ENCODE measurements at places on chromosomes 16 and 17. TPM values are rescaled to one million over a fixed set of nuclear protein-coding genes. Genes with fewer than 3 reads are reported as not detected.

The CNGB1 gene
- not detected for total RNA-seq

The MSI2 gene
- total RNA-seq: 56.5 TPM

The DRC7 gene
- total RNA-seq: not detected

The MC1R gene
- 1.6 TPM for total RNA-seq

The E4F1 gene
- total RNA-seq: 25.6 TPM

The SPN gene
- total RNA-seq: 145 TPM

The C17orf50 gene
- total RNA-seq: not detected

The PYY gene
- total RNA-seq: not detected

The SMIM36 gene
- not detected for total RNA-seq

The DBNDD1 gene
- 0.11 TPM for total RNA-seq

The HSPB9 gene
- total RNA-seq: not detected

The TBC1D3E gene
- not detected for total RNA-seq

The PALB2 gene
- 29.8 TPM for total RNA-seq

The CAVIN1 gene
- total RNA-seq: 0.78 TPM

The EXOC3L1 gene
- total RNA-seq: 0.19 TPM

The C16orf54 gene
- total RNA-seq: 23.6 TPM

The SECTM1 gene
- total RNA-seq: 0.80 TPM

The RND2 gene
- 0.06 TPM for total RNA-seq

The NME3 gene
- total RNA-seq: 27.0 TPM

The KRT32 gene
- not detected for total RNA-seq

The WDR90 gene
- total RNA-seq: 89.6 TPM

The CD300H gene
- not detected for total RNA-seq

The TP53TG3B gene
- total RNA-seq: not detected

The AANAT gene
- not detected for total RNA-seq

The DHRS7C gene
- not detected for total RNA-seq

The TMEM220 gene
- total RNA-seq: 0.90 TPM

The HID1 gene
- 1.9 TPM for total RNA-seq

The PRAC1 gene
- total RNA-seq: not detected

The P3H4 gene
- total RNA-seq: 3.7 TPM

The KRT40 gene
- not detected for total RNA-seq

The CCL17 gene
- 5.3 TPM for total RNA-seq

The KRTAP2-2 gene
- total RNA-seq: not detected

The DLX3 gene
- 0.13 TPM for total RNA-seq

The TEX14 gene
- 0.25 TPM for total RNA-seq

The MPV17L gene
- 0.15 TPM for total RNA-seq

The RASD1 gene
- 0.61 TPM for total RNA-seq

The PRSS36 gene
- 0.31 TPM for total RNA-seq

The VWA3A gene
- total RNA-seq: 0.08 TPM

The TP53TG3 gene
- not detected for total RNA-seq

The ZC3H7A gene
- total RNA-seq: 52.0 TPM

The RAP1GAP2 gene
- total RNA-seq: 0.52 TPM

The SLC38A8 gene
- not detected for total RNA-seq

The OTOP3 gene
- not detected for total RNA-seq

The KRTAP4-1 gene
- not detected for total RNA-seq

The ZG16 gene
- total RNA-seq: not detected

The KCTD13 gene
- 38.1 TPM for total RNA-seq

The CES5A gene
- total RNA-seq: not detected

All from activated CD8-positive, alpha-beta memory T cell treated with anti-CD3 and anti-CD28 coated beads for 36 hours (primary cell).